C1 segment of cervical spinal cord (tissue), 14 donors: ENCODE measurements at places on chromosomes 3 and 15.

- no peak for DNase-seq
Measured at GRCh38 chr15:41789236-41789635, 15.0 kb downstream of the MAPKBP1 start.

DNA sequence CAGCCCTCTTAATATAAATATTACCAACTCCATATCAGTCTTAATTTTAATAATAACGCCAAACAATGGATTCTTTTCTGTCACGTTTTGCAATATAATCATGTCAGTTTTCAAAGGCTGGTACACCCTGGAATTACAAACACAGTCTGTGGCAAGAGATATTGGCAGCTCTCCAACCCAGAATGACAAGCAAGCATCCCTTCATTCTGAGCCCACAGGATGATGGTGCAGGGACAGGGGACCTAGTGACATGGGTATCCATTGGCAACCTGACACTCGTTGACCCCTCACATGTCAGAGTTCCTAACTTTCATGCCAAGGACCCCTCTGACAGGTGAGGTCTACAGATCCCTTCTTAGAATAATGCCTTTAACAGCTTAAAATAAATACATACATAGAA, 154.5 kb upstream of the TSC22D2 start:
- no peak for DNase-seq

- DNase-seq, result no peak
Measured at GRCh38 chr15:68829068-68829467, 8.4 kb upstream of the ANP32A start.

- no peak for DNase-seq
Measured at GRCh38 chr3:8385848-8386620, 115.6 kb upstream of the LMCD1 start.

GRCh38 chr3:24508423-24508839, 13.8 kb upstream of the THRB start:
- DNase-seq, result no peak

- DNase-seq, result no peak
Measured at GRCh38 chr3:173747427-173747826, 349.9 kb downstream of the NLGN1 start.

DNA sequence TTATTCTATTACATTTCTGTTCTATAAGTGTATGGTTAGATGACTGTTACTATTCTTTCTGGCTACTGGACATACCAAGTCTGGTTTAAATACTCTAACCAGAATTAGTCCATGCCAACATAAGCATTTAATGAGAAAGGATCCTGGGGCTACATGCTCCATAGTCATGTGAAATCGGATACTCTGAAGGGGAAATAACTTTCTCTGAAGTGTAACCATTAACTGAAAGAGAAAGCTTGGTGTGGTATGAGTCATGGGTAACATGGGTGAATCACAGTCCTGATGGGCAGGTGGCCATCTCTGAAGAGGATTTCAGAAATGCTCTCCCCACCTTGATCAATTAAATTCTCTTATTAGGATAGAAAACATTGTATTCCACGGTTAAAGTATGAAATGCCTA, 69.4 kb downstream of the FHIT start:
- DNase-seq, result no peak

DNA sequence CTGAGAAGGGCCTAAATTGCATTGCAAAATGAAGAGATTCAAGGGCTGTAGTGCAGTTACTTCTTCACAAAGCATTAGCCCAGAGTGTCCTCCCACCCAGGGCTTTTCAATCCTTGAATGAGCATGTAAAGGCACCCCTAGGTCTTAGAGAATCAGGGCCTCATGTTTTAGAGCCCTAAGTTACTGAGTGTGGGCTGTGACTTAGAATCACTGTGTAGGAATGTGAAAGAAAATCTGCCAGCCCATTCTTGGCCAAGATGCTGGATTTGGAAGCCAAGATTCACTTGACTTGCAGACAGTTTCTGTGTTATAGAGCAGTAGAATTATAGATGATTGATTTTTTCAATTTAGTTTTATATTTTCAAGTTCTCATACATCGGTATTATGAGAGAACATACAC, 153.2 kb downstream of the MYRIP start:
- DNase-seq, result no peak

DNA sequence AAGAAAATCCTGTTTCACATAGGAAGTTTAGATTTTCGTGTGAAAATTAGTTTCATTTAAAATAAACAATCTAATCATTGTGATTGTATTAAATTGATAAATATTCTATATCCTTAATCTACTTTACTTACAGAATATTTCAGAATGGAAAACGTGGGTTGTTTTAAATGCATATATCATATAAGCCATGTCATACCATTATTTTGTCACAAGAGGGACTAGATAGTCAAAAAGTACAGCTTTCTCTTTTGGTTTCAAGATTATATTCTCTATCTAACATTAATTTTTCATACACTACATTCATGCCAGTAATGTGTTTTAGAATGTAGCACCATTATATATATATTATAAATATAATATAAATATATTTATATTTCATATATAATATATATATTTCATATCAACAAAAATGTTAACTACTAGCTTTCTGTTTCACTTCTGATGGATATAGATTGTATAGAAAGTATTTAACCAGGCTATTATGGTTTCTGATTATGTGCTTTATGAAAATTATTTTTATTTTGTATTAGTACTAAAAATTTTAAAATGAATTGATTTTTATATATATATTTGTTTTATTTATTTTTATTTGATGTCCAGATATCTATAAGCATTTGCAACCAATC, 45.3 kb downstream of the OSTN start:
- DNase-seq, result no peak

- DNase-seq, result no peak
Measured at GRCh38 chr15:101457696-101458095, 31.8 kb downstream of the PCSK6 start.

DNA sequence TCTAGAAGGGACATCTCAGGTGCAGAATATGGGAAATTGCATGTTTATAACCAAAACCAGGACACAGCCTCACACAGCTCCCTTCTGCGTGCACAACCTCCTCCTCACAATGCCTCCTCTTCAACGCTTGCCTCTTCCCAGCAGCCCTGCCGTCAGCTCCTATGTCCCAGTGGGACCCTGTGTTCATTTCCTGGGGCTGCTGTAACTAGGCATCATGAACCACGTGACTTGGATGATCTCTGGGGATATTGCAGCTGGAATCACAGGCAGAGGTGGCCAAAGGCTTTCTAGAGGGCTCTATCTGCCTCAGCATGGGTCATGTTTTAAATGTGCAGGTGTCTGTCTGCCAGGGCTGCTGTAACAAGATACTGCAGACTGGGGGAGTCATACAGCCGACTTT, 375.3 kb downstream of the OCA2 start:
- no peak for DNase-seq

GRCh38 chr3:140760324-140761075, 82.6 kb downstream of the TRIM42 start:
- DNase-seq, result no peak

- no peak for DNase-seq
Measured at GRCh38 chr15:74215958-74216357, 13.4 kb upstream of the STRA6 start.

DNA sequence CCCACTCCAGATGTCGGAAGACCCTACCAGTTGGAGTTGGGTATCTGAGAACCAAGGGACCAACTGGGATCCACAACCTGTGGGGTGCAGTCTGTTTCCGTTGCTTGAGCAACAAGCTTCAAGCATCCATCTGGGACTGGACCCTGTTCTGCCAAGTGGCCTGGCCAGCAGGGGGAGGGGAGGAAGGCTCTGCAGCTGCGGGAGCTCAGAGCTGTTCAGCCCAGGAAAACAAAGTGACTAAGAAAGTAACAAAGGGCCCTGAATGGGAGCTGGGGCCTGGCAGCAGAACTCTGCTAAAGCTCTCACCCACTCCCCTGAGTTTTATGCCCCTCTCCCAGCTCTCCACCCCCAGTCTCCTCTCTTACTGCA, 2.7 kb downstream of the TYRO3 start:
- peak; percentile 78 for DNase-seq

DNA sequence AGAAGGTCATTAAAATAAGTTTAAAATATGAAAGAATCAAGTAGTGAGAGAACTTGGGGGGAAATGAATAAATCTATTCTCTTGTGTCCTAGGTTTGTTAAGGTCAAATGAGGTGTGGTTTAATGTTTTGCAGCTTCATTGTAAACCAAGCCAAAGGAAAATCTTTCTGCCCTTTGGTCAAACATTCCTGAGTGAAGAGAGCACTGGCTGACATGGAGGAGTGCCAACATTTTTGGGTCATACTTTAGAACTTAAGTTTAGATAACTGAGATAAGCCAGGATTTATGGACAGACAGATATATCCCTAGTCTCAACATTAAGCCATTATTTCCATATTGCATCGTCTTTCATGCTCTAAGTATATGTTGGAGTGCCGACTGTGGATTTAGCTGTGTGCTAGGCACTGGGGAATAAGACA, 66.4 kb downstream of the PTPRG start:
- no peak for DNase-seq

GRCh38 chr3:127590282-127590592, 296 bp downstream of the TPRA1 start:
- no peak for DNase-seq

GRCh38 chr3:4979428-4980228, at the start of gene BHLHE40:
BHLHE40 (plus strand) TSS chr3:4979437; CDS start chr3:4979719, 282 bp downstream.
- no peak for DNase-seq

DNA sequence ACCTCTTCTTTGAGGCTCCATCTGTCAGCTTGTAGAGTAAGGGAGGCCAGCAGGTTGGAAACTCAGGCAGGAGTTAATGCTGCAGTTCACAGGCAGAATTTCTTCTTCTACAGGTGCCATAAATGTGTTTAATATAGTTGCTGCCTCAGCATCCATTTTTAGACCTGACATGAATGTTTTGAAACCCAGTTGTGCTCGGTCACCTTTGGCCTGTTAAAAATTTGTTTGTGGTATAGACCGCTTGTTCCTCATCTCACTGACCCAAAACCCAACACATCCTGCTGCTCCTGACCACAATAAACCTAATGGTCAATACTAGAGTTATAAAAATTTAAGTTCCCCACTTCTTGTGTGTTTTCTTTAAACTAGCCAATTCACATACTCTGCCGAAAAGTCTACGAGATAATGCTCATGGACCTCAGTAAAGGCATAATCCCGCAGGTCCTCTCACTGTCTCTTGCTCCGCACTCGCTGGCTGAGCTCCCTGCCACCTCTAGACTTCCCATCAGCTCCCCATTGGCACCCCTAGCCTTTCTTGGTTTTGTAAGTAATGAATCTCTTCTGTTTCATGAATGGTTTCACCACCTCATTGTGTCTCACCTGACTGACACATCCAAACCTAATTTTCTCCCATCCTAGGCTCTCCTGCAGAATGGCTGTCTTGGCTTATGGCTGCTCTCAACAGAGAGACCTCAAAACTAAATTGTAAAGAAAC, 138.5 kb upstream of the STRIT1 start:
- DNase-seq, result no peak

DNA sequence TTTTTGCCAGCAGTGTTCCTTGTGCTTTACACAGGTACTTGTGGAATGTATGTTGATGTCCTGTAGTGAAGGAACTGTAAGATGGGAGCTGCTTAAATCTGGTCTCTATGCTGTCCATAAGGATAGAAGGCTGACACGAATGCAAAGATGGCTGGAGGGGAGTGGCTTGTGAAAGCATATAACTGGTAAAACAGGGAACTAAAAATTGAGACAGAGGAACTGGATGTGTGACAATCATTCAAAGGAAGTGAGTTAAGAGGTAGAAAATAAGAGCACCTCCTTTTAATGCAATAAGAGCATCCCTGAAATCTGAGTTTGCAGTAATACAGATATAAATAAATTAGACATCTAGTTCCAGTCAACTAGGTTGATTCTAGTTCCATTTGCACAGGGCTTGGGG, 35.2 kb downstream of the RNF13 start:
- no peak for DNase-seq

DNA sequence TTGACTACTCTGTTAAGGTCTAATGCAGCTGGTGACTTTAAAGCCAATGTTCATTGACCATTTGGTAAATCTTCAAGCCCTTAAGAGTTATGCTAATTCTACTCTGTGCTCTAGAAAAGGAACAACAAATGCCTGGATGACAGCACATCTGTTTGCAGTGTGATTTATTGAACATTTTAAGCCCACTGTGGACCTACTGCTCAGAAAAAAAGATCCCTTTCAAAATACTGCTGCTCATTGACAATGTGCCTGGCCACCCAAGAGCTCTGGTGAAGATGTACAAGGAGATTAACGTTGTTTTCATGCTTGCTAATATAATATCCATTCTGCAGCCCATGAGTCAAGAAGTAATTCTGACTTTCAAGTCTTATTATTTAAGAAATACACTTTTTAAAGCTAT, 110.8 kb downstream of the TBC1D5 start:
- DNase-seq, result no peak

- no peak for DNase-seq
Measured at GRCh38 chr3:172580680-172581401, 57.6 kb upstream of the TNFSF10 start.
